ENCODE measurements at places on chromosomes 11 and 22.

GRCh38 chr11:100562128-100562527 lies 125.0 kb upstream of the ARHGAP42 start:
- no peak for DNase-seq

DNA sequence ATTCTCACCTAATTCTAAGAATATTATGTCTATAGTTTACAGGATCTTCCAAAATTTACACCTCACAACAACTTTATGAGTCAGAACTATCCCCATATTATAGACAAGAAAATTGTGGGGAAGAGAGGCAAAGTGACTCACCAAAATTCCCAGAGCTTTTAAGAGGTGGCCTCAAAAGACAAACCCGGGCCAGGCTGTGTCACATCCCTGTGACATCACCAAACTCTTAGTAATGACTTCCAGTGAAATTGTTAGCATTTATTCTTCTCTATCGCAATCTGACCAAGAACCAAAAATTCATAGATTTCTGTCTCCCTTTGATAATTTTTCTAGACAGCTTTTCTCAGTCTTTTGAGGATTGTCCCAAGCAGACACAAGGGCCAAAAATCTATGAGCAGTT lies 134.3 kb downstream of the SNX19 start:
- DNase-seq: no peak

DNA sequence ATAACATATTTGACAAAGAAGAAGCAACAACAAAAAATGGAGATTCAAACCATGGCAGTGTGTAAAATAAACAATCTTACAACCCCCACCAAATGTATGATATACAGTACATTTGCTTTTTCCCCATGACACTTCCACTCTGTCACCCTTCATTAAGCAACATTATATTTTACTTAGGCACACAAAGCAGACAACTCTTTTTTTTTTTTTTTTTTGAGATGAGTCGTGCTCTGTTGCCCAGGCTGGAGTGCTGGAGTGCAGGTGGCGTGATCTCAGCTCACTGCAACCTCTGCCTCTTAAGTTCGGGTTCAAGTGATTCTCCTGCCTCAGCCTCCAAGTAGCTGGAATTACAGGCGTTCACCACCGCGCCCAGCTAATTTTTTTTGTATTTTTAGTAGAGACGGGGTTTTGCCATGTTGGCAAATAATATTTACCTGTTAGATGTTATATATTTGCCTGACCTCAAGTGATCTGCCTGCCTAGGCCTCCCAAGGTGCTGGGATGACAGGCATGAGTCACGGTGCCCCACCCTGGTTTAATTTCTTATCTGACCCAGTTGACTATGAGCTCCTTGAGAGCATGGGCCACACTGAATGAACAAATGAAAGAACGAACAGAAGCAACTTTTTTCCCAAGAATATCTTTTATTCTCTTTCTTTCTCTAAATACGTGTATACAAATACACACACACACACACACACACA lies 5.5 kb upstream of the PCF11 start:
- DNase-seq: no peak

- no peak for DNase-seq
Observed at GRCh38 chr22:45626198-45626651, 45.4 kb upstream of the ATXN10 start.

GRCh38 chr11:36456156-36456555 lies 53.9 kb downstream of the TRAF6 start:
- DNase-seq: no peak

GRCh38 chr11:133663135-133663985 lies 131.1 kb upstream of the OPCML start:
- DNase-seq: no peak

GRCh38 chr11:74592063-74592440 lies 330 bp upstream of the POLD3 start:
- DNase-seq: no peak

DNA sequence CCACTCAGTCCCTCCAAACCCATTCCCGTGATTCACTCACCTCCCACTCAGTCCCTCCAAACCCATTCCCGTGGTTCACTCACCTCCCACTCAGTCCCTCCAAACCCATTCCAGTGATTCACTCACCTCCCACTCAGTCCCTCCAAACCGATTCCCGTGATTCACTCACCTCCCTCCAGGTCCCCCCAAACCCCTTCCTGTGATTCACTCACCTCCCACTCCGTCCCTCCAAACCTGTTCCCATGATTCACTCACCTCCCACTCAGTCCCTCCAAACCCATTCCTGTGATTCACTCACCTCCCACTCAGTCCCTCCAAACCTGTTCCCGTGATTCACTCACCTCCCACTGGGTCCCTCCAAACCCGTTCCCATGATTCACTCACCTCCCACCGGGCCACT lies 639.6 kb downstream of the BRD1 start:
- no peak for DNase-seq

DNA sequence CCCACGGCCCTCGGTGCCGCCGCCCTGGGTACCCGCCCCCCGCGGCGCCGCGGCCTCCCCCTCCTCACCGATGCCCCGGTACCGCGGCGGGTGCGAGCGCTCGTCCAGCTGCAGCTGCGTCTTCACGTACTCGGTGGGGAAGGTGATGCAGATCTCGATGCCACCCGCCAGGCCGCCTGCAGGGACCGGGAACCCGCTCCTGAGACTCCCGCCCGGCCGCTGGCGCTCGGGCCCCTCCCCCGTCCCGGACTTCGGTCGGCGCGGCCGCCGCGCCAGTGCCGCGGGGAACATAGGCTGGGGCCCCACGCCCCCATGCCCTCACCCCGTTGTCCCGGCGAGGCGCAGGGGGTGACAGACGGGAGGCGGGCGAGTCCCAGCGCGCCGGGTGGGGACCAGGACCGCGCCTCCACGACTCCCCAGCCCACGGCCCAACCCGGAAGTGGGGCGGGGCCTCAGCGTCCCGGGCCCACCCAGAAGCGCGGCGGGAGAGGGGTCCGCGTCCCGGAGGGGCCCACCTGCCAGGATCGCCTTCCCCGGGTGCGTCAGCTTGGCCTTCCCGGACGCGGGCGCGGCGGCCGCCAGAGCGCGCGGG lies 375 bp downstream of the SLC25A1 start:
- no peak for DNase-seq

GRCh38 chr11:35850191-35850590 lies 93.7 kb upstream of the LDLRAD3 start:
- DNase-seq: no peak

GRCh38 chr22:20656516-20656901 lies 117.4 kb upstream of the SERPIND1 start:
- no peak for DNase-seq

DNA sequence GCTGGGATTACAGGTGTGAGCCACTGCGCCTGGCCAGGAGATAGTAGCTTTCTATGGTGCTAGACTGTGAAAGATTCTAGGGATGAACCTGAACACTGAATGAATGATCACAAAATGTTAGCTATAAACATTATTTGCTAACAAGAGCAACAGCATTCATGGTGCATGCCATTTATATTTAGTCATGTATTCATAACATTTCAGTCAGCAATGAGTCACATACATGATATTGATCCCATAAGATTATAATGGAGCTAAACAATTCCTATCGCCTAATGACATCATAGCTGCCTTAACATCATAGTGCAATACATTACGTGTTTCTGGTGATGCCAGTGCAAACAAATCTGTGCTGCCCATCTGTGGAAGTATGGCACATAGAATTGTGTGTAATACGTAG lies 164.1 kb downstream of the ARHGAP42 start:
- DNase-seq: no peak

DNA sequence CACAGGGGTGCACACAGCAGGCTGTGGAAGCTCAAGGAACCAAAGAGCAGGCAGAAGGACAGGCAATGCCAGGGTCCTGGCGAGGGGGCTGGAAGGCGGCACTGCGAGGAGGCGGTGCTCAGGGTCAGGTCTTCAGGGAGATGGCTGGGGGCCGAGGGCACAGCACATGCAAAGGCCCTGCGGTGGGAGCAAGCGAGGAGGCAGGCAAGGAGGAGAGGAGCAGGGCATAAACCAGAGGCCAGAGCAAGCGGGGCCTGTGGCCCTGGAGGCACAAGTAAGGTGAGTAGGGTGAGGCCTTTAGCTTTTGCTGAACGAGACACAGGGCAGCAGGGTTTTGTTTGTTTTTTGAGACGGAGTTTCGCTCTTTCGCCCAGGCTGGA lies 126.9 kb downstream of the ARHGAP8 start:
- DNase-seq: no peak

DNA sequence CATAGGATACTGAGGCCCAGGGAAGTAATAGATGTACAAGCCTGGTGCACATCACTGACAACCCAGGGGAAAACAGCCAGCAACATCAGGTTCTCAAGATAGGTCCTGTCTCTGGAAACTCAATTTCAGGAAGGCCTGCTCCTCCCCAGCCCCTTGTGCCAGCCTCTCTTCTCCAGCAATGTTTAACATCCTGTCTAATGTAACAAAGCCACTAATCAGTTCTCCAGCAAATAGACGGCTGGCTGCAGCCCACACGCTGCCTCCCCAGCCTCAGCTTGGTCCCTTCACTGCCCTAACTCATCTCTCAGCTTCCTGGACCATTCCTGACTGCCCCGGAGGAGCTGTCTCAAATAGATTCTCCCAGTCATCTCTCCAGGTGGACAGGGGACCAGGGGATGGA lies 37.8 kb downstream of the RPL27A start:
- no peak for DNase-seq

DNA sequence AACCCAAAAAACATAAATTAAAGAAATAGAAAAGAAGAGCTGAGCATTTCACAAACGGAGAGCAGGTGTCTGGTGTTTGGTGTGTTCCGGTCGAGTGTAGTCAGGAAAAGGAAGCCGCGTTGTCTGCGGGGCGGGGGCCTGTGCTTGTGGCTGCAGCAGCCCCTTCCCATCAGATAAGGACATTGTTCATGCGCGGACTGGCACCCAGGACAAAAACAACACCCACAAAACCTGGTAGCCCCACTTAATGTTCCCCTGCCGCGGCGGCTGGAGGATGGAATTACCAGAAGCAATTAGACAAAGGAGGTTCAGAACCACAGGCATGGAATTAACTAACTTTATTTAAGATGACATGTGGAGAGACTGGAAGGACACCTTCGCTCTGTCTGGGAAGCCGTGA lies 29.9 kb downstream of the KRTAP5-5 start:
- no peak for DNase-seq

- peak; percentile 66 for DNase-seq
Observed at GRCh38 chr11:119094816-119095065, 6.9 kb downstream of the DPAGT1 start.

GRCh38 chr11:28058333-28058732 lies 49.6 kb downstream of the KIF18A start:
- no peak for DNase-seq

- peak; percentile 26 for DNase-seq
Observed at GRCh38 chr11:40293655-40294348, 1165.7 kb downstream of the LRRC4C start.

DNA sequence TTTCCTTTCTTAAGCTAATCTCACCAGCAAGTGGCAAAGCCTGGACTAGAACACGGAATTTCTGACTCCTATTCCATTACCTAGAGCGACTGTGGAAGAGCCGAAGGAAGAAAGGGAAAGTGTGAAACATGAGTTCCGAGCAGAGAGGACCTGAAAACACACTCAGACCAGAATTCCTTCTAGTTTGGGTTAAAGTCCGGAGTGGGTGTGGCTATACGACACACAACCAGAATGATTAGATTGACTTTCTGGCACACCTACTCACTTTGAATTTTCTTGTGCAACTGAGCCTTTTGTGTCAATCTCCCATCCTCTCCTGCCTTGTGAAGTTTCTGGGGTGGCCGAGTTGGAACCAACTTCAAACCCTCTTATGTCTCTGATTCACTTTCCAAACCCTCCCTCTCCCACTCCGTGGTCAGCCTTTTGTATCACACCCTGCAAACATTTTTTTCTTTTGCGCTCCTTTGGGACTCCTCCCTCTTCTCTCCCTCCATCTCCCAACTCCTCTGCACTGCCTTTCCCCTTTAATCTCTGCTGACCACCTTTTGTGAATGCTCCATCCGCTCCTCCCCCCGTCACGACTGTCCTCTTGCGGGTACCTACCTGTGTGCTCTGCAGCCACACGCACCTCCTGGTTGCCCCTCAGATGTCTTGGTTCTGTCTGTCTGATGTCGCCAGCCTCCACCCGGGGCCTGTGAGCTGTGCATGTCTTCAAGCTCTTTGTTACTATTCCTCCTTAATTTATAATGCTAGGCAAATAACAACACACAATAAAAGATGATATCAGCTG lies 86.3 kb upstream of the BLID start:
- DNase-seq: no peak

GRCh38 chr22:31585161-31585859 lies 76.7 kb downstream of the PISD start:
- peak; percentile 32 for DNase-seq

GRCh38 chr22:37053310-37054055 lies 1.9 kb downstream of the KCTD17 start:
- no peak for DNase-seq

DNA sequence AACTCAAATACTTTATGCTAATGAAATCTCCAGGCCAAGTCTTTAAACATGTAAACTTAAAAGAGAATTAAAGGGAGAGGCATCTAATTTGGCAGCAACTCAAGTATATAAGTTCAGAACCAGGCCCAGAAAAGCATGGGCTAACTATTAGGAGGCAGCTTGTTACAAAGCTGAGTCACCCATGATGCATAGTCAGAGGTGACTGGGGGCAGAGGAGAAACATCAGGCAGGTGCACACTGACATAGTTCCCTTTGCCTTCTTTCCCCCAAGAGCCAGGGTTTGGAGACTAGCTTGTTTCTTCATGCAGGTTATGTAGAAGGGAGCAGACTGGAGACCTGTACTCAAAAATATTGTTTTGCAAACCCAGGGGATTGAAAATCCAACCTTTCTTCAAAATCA lies 619.0 kb downstream of the SOX6 start:
- no peak for DNase-seq

DNA sequence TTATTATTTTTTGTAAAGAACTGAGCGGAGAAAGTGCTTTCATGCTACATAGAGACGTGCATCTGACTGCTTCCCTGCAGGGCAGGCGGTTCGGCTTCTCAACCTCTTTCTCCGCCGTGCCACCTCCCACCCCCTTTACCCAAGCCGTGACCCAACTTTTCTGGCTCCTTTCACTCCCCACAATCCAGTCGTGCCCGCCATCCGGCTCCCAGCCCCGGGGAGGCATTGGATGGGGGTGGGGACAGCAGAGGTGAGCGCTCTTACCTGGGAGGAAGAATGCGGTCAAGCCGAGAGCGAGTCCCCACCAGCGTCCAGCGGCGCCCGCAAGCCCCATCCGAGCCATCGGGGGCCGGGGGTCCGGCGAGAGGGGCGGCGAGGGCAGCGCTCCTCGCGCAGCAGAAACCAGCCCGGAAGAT lies 781 bp downstream of the NECTIN1 start:
- peak; percentile 12 for DNase-seq

GRCh38 chr22:47575291-47575690 lies 812.8 kb downstream of the TBC1D22A start:
- DNase-seq: no peak
